ENCODE measurements at places on chromosomes 2 and 18.
A peak's percentile ranks its signal among the peaks of the same experiment; 100 is the strongest.

DNA sequence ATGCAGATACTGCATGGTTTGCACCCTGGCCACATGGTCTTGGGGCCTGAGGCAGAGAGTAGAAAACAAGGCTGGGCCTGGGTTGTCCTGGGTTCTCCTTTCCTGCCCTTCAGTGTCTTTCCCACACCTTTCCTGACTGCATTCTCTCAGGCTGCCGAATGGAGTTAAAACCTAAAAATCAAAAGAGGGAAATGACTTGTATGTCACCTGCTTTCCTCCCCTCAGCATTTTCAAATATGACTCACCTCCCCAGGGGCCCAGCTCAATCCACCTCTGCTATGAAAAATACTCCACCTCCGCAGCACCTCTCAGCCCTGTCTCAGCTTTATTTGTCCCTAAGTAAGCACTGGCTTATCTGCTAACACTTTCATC, 457.8 kb upstream of the MEX3C start:
- DNase-seq: no peak

DNA sequence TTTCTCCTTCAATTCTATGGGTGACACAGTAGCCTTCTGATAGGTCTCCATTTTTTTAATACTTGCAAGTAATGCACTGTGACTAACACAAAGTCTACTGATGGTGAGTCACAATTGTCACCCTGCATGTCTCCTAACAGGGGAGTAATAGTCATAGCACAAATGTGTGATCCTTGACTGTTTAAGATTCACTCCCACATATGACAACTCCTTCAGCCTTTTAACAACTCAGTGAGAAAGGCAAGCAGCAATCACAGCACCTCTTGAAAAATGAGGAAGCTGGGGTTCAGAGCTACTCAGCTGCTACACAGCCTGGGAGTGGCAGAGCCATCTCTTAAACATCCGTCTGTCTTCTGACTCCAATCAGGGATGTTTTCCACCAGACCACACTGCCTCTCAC, 63.8 kb downstream of the EHD3 start:
- no peak for DNase-seq

GRCh38 chr2:68052717-68053422, 9.9 kb downstream of the C1D start:
- no peak for DNase-seq

DNA sequence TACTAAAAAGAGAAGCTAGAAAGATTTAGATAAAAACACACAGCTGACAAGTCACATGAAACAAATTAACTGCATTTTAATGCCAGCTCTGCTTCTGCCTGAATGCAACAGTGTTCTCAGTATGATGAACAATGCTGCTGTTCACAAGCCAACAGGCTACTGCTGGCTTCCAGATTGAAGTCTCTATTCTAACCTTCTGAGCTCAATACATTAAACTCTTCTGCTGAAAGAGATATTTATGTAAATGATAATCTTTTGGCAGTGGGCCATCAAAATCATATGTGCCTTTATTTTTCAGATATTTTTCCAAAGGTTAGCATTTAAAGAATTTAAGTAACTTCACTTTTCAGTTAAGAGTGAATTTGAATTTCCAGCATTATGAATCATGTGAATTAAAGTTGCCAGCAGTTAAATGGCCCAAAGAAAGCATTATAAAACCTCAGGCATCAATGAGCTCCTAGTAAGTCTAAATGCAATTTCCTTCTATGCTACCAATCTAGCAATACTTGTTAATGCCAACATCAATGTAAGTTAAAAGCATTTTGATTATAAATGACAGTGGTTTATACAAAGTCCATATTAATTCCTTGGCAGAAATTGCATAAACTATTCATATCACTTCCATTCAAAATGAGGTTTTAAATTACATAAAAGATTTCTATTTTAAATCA, 72.4 kb downstream of the ID2 start:
- no peak for DNase-seq

DNA sequence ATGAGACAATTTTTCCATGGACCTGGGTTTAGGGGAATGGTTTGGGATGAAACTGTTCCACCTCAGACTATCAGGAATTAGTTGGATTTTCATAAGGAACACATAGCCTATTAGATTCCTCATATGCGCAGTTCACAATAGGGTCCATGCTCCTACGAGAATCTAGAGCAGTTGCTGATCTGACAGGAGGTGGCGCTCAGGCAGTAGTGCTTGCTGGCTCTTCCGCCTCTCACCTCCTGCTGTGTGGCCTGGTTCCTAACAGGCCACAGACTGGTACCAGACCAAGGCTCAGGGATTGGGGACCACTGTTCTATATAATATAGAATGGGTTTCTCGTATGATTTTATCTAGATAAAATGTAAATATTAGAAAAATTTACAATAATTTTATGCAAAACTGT, 338.7 kb downstream of the CPS1 start:
- no peak for DNase-seq

- DNase-seq: no peak
Measured at GRCh38 chr2:28009732-28010131, 119.2 kb downstream of the BABAM2 start.

- no peak for DNase-seq
Measured at GRCh38 chr2:117997872-117998454, 15.9 kb downstream of the CCDC93 start.

GRCh38 chr2:12325806-12326205, 390.9 kb upstream of the TRIB2 start:
- no peak for DNase-seq

DNA sequence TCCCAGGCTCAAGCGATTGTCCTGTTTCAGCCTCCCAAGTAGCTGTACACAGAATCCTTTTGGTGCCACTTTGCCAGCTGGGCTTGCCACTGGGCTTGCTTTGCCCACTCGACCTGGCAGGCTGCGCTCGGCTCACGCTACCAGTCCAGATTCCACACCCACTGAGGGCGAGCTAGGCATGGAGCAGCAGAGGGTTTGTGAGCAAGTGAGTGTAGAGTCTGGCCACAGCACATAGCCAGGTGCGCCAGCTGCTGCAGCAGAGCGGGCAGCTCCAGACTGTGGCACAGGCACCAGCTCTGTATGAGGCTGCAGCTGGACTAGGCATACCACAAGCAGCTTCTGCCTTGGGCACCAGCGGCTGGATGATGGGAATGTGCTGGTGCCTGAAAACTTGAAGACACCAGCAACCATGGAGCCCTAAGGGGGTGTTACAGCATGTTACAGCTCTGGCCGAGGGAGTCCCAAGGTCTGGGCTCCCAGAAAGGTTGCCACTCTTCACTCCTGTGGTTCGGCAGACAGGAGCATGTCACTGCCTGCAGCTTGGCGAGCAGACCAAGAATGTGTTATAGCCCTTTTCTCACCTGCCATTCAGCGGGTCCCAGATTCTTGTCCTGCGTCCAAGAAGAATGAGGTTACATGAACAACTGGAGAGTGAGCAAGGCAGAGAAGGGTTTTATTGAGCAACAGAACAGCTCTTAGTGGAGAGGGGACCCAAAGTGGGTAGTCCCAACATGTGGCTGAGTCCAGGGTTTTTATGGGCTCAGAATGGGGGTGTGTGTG, 12.9 kb downstream of the SMARCAL1 start:
- no peak for DNase-seq

DNA sequence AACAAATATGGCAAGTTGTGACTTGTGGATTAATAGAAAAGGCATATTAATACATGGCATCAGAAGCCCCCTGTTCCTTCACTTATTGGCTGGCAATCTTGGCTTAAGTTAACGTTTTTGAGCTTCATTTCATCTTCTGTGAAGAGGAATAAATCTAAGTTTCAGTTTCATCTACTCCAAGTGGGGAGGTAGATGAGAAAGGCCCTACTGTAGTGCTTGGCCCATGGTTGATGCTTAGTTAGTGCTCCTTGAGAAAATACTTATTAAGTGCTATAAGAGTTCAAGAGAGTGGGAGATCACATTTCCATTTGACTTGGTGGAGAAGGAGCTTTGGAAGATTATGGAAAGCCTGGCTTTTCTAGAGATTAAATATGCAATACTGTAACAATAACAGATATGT, 244.3 kb downstream of the BABAM2 start:
- DNase-seq: no peak

DNA sequence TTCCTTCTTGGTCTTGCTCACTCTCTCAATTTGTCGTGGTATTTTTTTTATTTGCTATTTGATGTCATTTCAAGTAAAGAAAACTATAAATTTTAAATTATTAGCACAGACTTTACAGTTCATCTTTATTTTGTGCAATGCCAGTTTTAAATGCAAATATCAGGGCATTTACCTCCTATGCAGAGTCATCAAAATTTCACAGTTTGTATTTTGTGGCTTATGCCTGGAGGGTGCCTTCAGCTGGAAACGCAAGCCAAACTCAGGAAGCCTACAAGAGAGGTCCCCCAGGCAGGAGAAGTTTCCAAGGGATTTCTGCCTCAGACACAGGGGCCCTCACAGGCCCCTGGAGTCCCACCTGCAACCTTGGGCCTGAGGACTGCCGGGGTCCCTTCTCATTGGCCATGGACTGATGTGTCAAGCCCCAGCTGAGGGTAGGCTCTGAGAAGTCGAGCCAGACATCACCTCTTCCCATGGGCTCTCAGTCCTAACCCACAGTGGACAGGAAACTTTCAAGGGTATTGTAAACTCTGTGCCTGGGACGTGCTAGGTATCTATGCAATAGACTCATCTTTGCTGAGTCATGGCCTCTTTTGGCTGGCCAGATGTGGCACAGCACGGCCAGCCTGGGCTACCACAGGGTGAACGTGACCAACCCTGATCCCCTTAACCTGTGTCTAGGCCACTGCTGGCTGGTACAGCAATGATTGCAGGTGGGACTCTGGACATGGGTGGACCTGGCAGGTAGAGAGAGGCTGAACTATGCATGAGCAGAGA, 236.5 kb downstream of the CELF4 start:
- DNase-seq: no peak

GRCh38 chr2:138421971-138422335, 79.6 kb upstream of the SPOPL start:
- DNase-seq: peak; percentile 59

DNA sequence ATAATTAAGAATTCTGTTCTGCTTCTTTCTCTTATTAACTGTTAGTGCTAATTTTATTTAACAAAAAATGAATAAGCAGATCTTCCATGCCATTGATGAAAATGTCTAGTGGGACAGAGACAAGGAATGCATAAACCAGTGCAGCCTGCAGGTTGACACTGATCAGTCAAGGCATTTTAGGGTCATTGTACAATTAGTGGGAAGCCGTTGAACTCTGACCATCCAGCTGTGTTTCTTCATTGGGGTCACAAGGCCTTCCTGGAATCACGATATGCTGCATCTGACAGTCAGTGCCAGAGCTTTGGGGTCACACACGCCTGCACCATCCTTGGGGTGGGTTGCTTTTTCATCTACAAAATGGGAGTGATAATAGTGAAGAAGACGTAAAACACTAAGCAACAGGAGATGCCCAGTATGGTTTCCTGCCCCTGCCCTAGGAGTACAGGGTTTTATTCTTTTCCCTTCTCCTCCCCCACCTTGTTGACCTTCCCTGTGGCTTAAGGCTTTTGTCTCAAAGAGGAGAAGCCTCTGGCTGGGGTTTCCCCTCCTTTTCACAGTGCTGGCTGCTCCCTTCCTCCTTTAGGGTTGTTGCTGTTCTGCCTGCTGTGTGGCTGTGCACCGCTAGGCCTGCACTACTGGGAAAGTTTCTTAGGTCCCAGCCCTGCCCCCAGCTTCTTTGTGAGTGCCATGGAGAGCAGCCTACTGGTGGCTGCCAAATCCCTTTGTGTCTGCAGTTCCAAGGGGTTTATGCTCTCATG, 245.6 kb downstream of the TPGS2 start:
- DNase-seq: no peak

- no peak for DNase-seq
Measured at GRCh38 chr2:3442185-3442584, 62.7 kb downstream of the TRAPPC12 start.

DNA sequence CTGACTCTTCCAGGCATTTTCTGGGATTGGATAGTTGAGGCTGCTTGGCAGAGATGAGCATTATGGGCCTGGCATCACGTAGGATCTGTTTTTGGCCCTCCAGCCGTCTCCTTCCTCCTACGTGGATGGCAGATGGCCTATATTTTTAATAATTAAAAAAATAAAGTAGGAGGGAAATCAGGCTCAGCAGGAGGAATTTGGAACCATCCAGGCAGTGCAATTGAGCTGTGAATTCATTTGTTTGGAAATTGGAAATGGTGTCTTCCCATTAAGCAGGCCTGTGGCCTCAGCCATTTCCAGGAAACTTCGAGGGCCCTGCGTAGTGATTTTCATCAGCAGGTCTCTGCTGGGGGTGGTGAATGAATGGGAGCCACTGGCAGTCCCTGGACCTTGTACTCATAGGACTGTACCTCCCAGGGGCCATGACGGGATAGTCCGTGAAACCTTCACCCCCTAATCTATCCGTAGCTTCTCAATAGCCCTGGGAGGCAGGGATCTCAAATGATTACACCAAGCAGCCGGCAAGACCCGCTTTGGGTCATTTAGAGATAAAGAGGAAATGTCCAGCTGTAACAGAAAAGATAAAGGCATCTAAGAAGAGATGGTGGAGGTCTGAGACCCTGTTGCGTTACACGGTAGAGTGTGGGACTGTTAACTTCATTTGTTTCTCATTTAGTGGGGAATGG, 73.1 kb upstream of the TNP1 start:
- no peak for DNase-seq

DNA sequence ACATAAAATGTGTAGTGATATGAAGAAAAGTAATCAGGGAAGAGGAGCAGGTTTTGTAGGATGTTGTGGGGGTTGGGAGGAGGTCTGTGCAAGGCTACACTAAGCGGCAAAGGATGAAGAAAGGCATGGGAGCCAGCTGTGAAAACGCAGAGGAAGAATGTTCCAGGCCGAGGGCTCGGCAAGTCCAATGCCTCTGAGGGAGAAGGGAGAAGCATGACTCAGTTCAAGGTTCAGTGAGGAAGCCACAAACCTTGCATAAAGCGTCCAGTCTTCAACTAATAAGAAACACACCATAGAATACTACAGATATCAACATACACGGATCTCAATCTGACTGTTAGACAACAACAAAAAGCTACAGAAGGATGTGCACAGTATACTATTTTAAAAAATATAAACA, 16.2 kb downstream of the EPB41L3 start:
- DNase-seq: peak; percentile 23
